ENCODE measurements at places on chromosomes 3 and 15.

GRCh38 chr3:123638936-123639689, 54.3 kb upstream of the HACD2 start:
- DNase-seq = no peak

- no peak for DNase-seq
Observed at GRCh38 chr3:168341192-168341815, 245.6 kb upstream of the GOLIM4 start.

- DNase-seq = no peak
Observed at GRCh38 chr3:125011941-125012340, 43.9 kb downstream of the HEG1 start.

DNA sequence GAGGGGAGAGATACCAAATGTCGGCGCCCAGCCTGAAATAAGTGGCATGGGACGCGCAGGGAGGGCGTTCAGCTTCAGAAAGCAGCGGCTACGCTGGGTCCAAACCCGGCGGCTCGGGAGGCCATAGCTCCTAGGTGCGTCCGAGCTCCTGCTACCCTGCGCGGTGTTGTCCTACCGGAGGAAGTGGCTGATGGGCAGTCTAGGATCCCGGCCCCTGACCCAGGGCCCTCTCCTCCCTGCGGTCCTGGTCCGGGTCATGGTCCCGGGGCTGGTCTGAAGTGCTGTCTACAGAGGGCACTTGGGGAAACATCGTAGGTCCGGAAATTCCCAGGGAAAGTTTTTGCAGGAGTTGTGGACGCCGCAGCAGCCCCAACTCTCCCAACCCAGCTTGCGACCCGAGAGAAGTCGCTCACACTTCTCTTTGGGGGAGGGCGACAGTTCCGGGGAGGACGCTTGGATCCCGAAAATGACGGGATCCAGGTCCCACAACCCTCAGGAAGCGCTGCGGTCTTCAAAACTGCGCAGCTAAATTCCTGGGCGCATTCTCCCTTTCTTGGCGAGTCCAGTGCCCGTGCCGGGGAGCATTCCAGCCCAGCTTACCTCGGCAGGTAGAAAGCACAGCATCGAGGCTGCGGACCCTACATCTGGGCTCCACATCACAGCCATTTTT, 9.1 kb upstream of the FOXB1 start:
- no peak for DNase-seq

DNA sequence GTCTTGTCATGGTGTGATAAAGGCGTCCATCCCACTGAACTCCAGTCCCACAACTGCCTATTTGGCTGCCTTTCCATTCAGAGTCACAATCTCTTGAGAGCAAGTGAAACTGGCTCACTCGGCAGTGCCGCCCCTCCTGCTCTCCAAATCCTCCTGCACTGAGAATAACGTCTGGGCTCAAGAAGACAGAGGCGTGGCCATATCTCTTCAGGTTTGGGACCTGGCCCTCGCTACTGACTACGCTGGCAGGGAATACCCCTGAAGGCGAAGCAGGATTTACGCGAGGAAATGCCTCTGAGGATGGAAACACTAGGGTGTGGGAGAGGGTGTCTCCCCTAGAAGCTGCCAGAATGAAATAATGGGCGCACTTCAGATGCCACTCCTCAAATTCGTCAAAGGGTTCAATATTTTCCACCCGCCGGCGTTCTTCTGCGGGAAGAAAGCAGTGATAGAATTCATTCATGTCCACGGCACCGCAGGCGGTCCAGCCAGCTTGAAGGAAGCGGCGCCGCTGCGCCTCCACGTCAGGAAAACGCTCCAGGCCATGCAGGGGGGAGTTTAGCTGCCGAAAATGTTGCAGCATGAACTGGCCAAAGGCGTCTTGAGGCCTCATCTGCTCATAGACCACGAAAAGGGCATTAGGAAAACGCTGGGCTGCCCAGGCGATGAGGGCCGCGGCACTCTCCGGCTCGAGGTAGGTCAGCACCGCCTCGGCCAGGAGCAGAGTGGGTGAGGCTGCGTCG, 985 bp downstream of the LCMT2 start:
- DNase-seq = no peak

- DNase-seq = no peak
Observed at GRCh38 chr15:57032338-57032737, 113.9 kb downstream of the TCF12 start.
